ENCODE measurements at places on chromosomes 1 and 21.

DNA sequence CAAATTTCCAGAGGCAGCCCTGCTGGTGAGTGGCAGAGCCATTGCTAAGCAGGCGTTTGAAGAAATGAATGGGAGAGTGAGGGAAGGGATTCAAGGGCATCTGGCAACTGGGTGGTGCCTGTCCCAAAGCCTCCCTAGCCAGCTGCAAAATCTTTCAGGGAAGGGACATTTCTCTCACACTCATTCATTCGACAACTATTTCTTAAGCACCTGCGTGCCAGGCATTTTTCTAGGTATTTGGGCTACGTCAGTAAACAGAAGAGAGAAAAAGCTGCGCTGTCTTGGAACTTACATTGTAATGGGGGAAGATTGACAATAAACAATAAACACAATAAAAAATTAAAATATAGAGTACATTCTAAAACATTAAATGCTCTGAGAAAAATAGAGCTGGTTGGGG is 301.9 kb upstream of the USP24 start:
- DNase-seq, result no peak

DNA sequence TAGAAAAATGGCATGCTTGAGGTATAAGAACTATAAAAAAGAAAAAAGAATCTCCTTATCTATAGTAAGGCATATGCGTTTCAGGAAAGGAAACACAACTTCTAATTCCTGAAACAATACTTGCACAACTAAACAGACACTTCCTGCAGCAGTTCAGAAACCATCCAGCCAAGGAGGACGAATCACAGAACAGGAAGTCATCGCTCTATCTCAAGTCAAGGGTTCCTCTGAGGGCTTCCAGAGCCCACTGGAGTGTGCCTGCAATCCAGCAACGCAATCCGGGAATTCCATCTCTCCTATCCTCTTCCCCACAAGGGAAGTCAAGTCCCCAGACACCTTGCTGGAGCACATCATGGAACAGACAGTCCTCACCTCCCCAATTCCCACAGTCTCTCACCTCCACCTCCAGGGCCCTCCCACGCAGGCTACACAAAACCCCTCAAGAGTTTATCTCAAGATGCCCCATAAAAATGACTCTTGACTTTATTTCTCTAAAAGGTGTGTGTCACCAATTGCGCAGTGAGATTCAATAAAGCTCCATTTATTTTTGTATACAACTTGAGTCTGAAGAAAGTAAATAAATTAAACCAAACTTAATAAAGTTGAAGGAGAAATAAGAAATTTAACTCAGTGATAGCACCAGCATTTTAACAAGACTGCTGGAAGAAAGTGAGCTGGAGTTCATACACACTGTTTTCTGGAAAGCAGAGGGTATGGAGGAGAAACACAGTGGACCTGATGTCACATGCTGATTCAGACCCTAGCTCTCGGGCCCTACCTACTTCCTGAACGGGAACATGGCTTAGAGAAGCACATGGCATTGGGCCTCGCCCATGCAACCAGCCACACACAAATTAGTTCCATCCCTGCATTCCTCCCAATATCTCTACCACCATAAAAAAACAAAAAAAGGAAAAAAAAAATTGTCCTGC is 39.9 kb downstream of the SIPA1L2 start:
- DNase-seq, result no peak

DNA sequence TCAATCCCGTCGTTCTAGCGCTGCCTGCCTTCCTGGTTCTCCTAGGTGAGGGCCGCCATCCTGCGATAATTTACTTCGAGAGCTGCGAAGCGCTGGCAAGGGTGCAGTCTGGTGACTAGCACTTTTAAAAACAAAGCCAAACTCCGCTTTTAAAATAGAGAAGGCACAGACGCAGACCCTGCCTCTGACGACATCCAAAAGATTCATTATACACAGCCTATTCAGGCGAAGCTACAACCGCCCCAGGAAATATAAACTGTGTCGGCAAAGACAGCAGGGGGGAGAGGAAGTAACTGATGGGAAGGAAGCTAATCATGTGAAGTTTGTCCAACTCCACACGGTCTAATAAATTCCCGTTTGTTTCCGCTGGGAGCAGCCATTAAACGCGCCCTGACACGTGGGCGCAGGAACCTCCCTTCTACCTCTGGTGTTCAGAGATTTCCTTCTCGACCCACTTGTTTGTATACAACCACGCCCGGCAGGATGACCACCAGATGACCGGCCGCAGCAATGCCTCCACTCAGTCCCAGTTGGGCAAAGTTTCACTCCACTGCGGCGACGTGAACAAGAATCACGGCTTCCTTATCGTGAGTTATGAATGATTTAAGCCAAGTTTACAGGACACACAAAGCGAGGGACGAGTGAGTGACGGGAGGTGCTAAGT is 1.3 kb downstream of the GNG12 start:
- peak; percentile 86 for DNase-seq

GRCh38 chr1:34918977-34919561 is 10.4 kb downstream of the DLGAP3 start:
- DNase-seq, result peak; percentile 58

- DNase-seq, result no peak
These were observed 107.9 kb downstream of the LMO4 start for GRCh38 chr1:87436534-87436933.

DNA sequence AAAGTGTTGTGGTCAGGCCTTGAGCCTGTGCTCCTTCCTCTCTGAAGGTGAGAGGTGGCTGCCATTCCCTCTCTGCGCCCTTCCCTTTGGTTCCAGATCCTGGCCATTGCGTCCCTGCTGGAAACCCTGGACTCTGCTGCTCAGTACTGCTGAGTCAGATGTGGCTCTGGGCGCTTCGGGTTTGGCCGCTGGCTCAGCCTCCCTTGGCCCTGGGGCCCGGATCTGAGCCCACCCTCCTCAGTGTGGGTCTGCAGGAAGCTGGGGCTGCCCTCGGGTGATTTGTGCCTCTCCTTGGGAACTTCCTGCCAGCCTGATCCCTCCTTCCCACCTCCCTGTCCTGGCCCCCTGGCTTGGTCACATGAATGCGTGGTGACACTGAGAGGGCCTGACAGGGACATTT is 32.2 kb downstream of the QSOX1 start:
- DNase-seq, result no peak

GRCh38 chr1:155008015-155008941 is 5.7 kb downstream of the ZBTB7B start:
- DNase-seq, result no peak

GRCh38 chr1:39575191-39576015 is 1.2 kb downstream of the PABPC4 start:
- no peak for DNase-seq

- no peak for DNase-seq
These were observed 6.8 kb upstream of the JAM2 start for GRCh38 chr21:25632296-25632695.

DNA sequence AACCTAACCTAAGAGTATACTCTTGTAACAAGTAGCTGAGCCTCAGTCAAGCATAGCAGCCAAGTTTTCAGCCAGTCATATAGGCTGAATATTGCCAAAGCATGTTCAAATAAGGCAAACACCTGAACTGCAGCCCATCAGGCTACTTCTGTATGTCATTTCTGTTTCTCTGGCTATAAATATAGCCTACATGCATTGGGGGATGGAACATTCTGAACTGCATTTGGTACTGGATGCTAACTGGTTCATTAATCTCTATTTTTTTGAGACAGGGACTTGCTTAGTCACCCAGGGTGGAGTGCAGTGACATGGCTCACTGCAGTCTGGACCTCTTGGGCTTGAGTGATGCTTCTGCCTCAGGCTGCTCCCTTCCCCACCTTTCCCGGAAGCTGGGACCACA is 37.3 kb downstream of the MAST2 start:
- no peak for DNase-seq

DNA sequence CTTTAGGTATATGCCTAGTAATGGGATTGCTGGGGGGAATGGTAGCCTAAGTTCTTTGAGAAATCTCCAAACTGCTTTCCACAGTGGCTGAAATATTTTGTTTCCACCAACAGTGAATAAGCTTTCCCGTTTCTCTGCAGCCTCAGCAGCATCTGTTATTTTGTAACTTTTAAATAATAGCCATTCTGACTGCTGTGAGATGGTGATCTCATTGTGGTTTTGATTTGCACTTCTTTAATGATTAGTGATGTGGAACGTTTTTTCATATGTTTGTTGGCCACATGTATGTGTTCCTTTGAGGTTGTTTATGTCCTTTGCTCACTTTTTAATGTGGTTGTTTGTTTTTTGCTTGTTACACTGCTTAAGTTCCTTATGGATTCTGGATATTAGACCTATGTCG is 237.4 kb downstream of the CENPF start:
- no peak for DNase-seq

GRCh38 chr1:12285496-12286143 is 55.8 kb downstream of the VPS13D start:
- no peak for DNase-seq

GRCh38 chr1:16018749-16019643 is 1.2 kb upstream of the HSPB7 start:
- no peak for DNase-seq

DNA sequence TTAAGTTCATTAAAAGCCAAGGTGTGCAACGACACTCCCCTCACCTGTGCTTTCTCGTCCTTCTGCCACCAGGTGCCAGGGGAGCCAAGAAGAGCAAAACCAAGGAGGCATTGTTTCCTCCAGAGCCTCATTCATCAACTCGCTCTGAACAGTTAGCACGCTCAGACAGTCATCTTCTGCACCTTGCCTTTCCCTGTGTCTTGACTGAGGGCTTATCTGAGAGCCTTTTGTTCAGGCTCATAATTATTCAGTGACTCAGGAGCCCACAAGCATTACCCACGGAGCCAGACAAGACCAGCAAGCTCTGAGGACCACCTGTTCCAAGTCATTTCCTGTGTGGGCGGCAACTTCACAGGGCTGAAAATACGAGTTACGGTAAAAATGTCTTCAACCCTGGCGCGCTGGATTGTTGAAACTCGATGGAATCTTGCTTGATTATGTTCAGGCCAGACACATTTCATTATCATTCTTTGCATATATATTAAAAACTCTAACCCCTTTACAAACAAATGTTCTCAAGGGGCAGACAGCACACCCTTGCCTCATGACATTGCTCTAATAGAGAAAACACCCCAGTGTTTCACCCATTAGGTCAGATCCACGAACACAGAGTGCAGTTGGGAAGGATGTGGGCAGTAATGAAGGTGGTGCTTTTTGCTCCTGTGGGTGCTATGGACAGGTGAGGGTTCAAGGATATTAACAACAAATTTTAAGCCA is 89.7 kb upstream of the RUNX1 start:
- DNase-seq, result peak; percentile 42

DNA sequence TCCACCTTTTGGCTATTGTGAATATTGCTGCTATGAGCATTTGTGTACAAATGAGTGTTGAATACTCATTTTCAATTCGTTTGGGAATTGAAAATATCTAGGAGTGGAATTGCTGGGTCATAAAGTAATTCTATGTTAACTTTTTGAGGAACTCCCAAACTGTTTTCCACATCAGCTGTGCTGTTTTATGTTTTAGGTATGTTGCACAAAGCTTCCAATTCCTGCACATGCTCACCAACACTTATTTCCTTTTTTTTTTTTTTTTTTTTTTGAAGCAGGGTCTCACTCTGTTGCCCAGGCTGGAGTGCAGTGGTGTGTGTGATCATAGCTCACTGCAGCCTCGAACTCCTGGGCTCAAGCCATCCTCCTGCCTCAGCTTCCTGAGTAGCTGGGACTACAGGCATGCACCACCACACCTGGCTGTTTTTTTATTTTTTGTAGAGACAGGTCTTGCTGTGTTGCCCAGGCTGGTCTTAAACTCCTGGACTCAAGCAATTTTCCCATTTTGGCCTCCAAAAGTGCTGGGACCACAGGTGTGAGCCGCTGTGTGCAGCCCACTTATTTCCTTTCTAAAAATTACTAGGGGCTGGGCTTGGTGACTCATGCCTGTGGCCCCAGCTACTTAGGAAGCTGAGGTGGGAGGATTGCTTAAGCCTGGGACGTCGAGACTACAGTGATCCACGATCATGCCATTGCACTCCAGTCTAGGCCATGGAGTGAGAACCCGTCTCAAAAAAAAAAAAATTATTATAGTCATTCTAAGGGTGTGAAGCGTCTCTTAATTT is 33.4 kb downstream of the TMCC2 start:
- DNase-seq, result no peak

GRCh38 chr1:220877377-220878095 is 1.7 kb upstream of the HLX start:
- DNase-seq, result no peak

- no peak for DNase-seq
These were observed 9.2 kb downstream of the SLC35D1 start for GRCh38 chr1:67044631-67045270.

GRCh38 chr1:172990598-172991215 is 60.0 kb downstream of the TNFSF18 start:
- no peak for DNase-seq

GRCh38 chr1:114090738-114091505 is 62.7 kb downstream of the SYT6 start:
- no peak for DNase-seq

All from NCI-H1417 (cell line).